ENCODE measurements at places on chromosomes 12 and 14. TPM values are rescaled to one million over a fixed set of nuclear protein-coding genes. Genes with fewer than 3 reads are reported as not detected.

GRCh38 chr12:25859976-25860375, 98.5 kb upstream of the RASSF8 start:
- H3K4me1 ChIP-seq, result no peaks in the 10 kb centered on the region
- H3K27ac ChIP-seq, result no peak overlapping the region
- no peak overlapping the region for H3K4me3 ChIP-seq
- H3K27me3 ChIP-seq, result peaks cover 9% of the 10 kb centered on the region
- H3K36me3 ChIP-seq, result no peaks in the 10 kb centered on the region
- DNase-seq, result no peak

KCNC2 gene
- total RNA-seq, result not detected

POTEG gene
- not detected for total RNA-seq

RPL41 gene
- 2,264 TPM for total RNA-seq
